ENCODE measurements at places on chromosomes 3 and 15.

DNA sequence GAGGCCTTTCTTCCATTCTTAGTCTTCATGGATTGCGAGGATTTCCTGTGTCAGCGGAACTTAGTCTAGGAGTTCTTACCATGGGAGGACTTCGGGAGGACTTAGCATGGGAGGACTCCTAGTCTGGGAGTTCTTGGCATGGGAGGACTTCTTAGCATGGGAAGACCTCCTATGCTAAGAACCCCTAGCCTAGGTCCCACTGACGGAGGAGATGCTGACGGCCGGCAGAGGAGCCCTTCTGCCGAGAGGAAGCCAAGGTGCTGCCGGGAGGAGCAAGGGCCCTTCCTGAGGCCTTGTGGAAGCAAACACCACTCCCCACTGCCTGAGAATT lies 35.6 kb upstream of the LDHAL6B start:
- no peak for DNase-seq

DNA sequence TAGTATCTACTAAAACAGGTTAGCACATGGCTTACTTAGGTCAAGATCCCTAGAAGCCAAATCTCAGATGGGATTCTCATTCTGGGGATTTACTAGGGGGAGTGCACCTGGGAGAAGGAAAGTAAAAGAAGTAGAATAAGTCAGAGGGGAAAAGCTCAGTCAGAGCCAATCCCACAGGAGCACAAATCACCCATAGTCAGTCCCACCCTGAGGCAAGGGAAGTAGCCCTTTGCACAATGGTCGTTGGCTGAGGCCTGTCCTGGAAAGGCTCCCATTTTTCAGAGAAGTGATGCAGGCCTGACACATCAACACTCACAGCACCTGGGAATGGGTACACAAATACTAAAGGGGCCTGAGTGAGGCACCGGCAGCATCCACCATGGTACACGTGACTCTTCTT lies 39.8 kb downstream of the SST start:
- no peak for DNase-seq

GRCh38 chr3:114527036-114527644 lies 233.3 kb downstream of the TIGIT start:
- DNase-seq: no peak

GRCh38 chr3:177337541-177338331 lies 140.5 kb upstream of the TBL1XR1 start:
- DNase-seq: no peak

DNA sequence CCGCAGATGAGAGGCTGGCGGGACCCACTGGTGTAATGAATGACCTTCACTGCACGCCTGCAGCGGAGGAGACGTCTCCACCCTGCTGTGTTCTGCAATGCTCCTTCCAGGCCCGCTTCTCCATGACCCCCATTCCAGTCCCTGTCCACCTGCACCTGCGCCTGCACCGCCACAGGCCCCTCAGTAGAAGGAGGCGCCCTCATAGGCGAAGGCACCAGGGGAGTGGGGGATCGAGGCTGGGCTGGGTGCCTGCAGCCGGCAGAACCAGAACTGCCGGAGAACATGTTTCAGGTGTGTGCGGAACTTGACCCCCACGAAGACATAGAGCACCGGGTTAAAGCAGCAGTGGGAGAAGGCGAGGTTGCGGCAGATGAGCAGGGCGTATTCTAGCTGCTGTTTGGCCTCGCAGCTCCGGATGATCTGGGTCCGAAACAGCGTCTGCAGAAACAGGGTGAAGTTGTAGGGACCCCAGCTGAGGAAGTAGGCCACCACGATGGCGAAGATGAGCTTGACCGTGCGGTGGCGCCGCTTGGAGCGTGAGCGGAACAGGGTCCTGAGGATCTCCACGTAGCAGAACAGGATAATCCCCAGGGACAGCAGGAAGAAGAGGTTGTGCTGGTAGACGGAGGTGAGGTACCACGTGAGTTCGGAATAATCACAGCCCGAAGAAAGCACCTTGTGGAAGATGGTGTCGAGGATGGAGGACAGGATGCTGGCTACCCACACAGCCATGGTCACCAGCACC lies 6.3 kb downstream of the XCR1 start:
- no peak for DNase-seq

DNA sequence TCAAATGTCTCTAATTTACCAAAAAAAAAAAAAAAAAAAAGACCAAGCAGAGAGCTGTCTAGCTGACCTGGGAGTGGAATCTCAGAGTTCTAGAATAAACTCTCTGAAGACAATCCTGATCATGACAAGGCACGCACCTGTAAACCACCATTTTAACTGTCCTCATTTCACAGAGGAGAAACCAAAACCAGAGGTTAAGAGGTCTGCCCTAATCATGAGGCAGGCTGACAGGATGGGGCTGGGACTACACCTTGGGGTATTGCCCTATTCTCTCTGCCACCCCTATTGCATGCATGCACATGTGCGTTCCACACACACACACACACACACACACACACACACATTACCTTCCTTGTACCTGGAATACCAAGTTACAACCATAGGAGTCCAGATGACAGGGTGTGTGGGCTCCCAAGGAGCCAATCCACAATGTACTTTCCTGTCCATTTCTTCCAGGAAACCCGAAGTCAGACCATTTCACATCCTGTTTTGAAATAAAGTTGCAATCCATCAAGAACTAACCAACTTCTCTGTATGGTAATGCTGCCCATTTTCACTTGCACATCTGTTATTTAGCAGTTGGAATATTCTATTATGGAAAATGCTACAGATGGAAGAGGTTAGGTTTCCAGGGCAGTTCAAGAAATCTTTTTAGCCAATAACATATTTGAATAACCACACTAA lies 34.6 kb downstream of the HSPBAP1 start:
- no peak for DNase-seq

DNA sequence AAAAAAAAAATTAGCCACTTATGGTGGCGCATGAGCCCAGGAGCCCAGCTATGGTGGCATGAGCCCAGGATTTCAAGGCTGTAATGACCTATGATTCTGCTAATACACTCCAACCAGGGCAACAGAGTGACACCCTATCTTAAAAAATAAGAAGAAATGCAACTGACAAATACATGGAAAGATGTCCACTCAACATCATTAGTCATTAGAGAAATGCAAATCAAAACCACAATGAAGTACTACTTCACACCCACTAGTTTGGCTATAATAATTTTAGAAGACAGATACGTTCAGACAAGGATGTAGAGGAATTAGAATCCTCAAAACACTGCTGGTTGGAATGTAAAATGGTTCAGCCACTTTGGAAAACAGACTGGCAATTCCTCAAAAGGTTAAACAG lies 10.5 kb downstream of the PRKAR2A start:
- no peak for DNase-seq

GRCh38 chr3:189897406-189897805 lies 223.3 kb downstream of the P3H2 start:
- DNase-seq: no peak

DNA sequence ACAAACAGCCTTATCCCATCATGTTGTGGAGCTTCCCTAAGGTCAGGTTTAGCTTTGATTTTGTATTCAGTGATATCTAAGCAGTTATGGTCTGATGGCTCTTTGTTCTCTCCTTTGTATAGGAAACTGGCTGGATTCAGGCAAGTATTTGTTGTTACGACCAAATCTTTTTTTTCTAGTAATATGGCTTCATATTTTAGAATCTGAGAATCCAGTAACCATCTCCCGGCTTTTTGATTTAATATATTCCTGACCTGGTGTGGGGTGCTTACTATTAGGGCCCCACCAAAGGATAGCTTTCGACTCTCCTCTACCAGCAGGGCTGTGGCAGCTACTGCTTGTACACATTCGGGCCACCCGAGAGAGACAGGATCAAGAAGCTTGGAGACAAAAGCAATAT lies 23.0 kb downstream of the ARL8B start:
- no peak for DNase-seq

GRCh38 chr3:193552923-193553322 lies 1.8 kb downstream of the ATP13A4 start:
- DNase-seq: no peak

DNA sequence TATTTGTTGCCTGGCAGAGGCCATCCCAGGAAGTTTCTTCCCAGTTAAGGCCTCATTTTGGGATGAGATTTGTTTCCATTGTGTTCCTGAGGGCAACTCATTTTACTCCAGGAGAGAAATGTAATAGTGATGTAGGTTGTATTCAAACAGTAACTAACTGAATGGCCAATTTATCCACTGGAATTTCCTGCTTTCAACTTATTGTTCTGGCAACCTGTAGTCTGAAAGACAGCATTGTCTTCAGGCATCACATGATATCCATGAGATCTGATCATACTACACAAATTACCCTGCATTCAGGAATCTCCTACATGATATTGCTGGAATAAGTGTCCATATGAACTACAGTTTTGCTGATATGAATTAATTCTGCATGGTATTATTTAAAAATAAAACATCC lies 79.5 kb upstream of the FGF7 start:
- DNase-seq: no peak

All from NCI-H187 (cell line).